ENCODE measurements at places on chromosomes 7 and 10.

- no peaks in the 10 kb centered on the region for H3K36me3 ChIP-seq
- H3K27me3 ChIP-seq: no peaks in the 10 kb centered on the region
- H3K4me3 ChIP-seq: no peak overlapping the region
These were observed 58.3 kb downstream of the MMRN2 start for GRCh38 chr10:86899132-86899531.

- DNase-seq: no peak
- H3K27ac ChIP-seq: no peak overlapping the region
- no peak overlapping the region for H3K4me3 ChIP-seq
- no peaks in the 10 kb centered on the region for H3K27me3 ChIP-seq
These were observed 11.4 kb upstream of the NACAD start for GRCh38 chr7:45099891-45100760.

- no peak overlapping the region for H3K27ac ChIP-seq
- no peak overlapping the region for H3K4me3 ChIP-seq
These were observed 67.2 kb upstream of the FAM133B start for GRCh38 chr7:92657391-92657790.

DNA sequence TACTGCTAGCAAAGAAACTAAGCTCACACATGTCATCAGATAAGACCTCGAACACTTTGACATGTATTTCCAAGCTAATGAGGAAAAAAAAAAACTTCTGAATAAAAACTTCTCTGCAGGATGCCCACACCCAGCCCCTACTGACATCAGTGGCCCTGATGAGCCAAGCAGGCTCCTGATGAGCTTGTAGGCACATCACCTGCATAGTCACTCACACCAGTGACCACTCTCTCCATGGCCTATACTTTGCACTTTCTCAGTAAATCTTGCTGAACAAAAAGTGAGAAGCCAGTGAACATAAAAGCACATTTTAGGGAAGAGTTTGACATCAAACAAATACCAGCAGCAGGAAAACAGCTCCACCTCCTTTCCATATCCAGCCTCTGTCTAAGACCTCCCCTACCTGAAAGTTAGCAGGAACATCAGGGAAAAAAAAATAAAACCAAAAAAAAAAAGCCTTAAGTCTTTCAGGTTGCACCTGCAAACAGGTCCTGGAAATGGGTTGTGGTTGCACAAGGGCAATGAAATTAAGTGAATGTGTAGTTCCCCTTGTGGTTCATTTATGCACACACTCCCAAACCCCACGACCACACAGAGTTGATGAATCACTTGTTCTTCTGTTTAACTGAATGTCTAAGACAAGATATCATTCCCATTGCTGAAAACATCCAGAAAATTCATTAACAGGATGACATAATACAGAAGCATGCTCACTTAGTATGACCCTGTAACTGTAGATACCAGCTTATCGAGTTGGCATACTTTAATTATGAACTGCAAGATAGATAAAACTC is 205.2 kb upstream of the PDE1C start:
- no peak for DNase-seq
- no peaks in the 10 kb centered on the region for H3K4me1 ChIP-seq
- no peaks in the 10 kb centered on the region for H3K27me3 ChIP-seq

- no peaks in the 10 kb centered on the region for H3K27me3 ChIP-seq
- no peak overlapping the region for H3K27ac ChIP-seq
- no peaks in the 10 kb centered on the region for H3K4me1 ChIP-seq
- no peaks in the 10 kb centered on the region for H3K36me3 ChIP-seq
- no peak overlapping the region for H3K4me3 ChIP-seq
- no peak for DNase-seq
These were observed 591.0 kb downstream of the MAGI2 start for GRCh38 chr7:78862411-78862900.
